ENCODE measurements at places on chromosomes 16 and 17.
A peak's percentile ranks its signal among the peaks of the same experiment; 100 is the strongest.

DNA sequence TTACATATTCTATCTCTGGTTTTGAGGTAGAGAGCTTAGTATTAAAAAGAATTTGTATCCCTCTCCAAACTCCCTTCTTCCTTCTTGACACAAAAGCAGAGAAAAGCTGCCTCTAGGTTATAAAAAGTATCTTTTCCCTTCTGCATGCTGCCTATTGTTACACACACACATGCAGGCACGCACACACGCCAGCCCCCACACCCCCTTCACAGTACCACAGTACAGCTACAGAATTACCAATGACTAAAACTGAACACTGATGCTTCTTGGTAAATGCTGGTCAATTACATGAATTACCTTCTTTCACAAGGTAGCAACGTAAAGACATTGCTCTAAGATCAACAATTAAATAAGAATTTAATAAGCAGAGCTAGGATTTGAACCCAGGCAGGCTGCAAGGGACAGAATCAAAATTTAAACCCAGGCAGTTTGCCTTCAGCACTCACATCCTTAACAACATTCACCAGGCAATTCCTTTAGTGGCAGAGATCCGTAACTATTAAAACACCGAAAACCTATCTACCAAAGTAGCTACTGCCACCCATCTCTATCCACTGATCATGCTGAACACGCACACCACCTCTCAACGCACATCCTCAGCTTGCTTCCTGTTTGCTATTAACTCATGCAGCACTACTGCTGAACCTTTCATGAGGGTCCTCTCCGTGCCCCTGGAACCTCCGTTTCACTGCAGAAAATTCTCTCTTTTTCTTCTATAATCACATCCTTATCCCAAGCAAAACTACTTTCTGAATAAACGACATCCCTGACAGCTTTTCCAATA lies 37.8 kb downstream of the YWHAE start:
- DNase-seq, result no peak

DNA sequence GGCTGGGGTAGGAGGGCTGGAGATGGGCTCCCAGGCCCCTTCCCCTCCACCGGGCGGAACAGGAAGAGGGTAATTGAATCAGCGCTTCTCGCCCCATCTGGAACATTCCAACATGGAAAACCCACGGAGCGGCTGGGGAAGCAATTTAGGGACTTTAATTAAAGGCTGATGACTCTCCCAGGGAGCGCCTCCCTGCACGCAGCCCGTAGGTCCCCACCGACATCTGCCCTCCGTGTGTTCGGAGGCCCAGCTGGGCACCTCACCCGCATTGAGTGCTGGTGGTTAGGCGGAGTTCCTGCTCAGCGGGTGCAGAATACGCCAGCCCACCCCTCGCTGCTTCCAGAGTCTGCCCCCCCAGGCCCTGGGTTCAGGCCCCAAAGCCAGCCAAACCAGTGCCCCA lies 10.0 kb downstream of the HS3ST6 start:
- DNase-seq, result no peak

GRCh38 chr16:19559242-19559910 lies 3.9 kb downstream of the VPS35L start:
- peak; percentile 21 for DNase-seq

GRCh38 chr17:59346341-59346740 lies 14.9 kb downstream of the YPEL2 start:
- DNase-seq, result no peak

DNA sequence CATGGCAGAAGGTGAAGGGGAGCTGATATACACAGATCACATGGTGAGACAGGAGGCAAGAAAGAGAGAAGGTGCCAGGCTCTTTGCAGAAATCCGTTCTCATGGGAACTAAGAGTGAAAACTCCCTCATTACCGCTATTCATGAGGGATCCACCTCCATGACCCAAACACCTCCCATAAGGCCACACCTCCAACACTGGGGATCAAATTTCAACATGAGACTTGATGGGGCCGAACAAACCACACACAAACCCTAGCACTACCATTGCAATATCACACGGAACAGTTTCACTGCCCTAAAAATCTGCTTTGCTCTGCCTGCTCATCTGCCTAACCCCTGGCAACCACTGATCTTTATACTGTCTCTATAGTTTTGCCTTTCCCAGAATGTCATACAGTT lies 34.8 kb downstream of the C17orf67 start:
- no peak for DNase-seq

GRCh38 chr16:84460406-84461028 lies 43.9 kb downstream of the MEAK7 start:
- no peak for DNase-seq

GRCh38 chr17:67481808-67482207 lies 104.7 kb downstream of the PITPNC1 start:
- DNase-seq, result no peak

GRCh38 chr17:80279895-80280294 lies 19.2 kb downstream of the RNF213 start:
- DNase-seq, result no peak

- no peak for DNase-seq
These were observed 36.8 kb downstream of the MSI2 start for GRCh38 chr17:57293077-57293476.

GRCh38 chr16:83714286-83714685 lies 93.5 kb upstream of the HSBP1 start:
- DNase-seq, result no peak

- no peak for DNase-seq
These were observed 55.9 kb downstream of the CDK12 start for GRCh38 chr17:39517224-39517623.

DNA sequence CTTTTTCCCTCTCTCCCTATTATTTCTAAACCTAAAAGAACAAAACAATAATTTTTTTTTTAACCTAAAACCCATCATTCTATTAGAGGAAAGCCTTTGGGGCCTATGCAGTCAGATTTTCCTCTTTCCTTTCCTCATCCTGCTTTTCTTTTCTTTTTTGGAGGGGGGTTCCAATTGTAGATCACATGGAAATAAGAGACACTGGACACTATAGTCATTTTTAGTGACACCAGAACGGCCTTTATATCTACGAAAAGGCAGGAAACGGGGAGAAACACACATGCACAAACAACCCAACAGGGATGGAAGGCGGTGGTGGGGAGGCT lies 5.1 kb upstream of the ZFHX3 start:
- DNase-seq, result no peak

- no peak for DNase-seq
These were observed 10.3 kb downstream of the HIC1 start for GRCh38 chr17:2064980-2065785.

- peak; percentile 47 for DNase-seq
These were observed 2.1 kb upstream of the EPOP start for GRCh38 chr17:38676706-38677504.

GRCh38 chr16:59514651-59515050 lies 780.5 kb upstream of the GOT2 start:
- DNase-seq, result no peak

DNA sequence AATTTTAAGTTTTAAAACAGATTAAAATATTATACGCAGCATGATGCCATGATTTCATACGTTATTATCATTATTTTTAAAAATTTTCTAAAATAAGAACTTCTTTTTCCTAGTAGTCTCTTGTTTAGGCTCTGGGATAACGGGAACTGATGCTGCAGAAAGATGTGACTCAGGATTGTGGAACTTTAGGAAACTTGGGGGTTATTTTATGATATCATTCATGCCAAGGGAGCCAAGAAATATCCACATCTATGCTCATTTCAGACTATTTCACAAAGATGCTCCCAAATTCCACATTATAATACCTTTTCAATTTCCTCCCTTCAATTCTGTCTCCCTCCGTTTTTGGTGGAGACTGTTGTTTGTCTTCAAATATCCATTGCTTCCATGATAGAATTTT lies 236.4 kb downstream of the HS3ST3A1 start:
- DNase-seq, result no peak

- no peak for DNase-seq
These were observed 37.7 kb downstream of the XYLT1 start for GRCh38 chr16:17432901-17433576.

GRCh38 chr16:56936491-56936890 lies 4.5 kb downstream of the HERPUD1 start:
- no peak for DNase-seq

DNA sequence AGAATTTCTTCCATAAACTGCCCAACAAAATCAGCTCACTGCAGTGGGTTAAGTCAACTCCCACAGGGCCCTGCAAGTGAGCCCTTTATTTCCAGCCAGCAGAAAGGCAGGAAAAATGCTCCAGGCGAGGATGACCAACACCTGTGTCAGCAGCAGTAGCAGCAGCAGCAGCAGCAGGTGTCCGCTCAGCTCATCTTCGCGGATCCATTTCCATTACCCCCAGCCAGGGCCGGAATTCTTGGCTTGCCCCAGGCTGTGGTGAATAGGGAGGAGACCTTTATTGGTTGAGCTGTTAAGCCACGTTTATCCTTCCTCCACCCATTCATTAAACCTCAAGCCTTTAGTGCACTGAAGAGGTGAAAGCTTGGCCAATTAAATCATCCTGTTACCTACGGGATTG lies 46.2 kb downstream of the MARCHF10 start:
- no peak for DNase-seq

DNA sequence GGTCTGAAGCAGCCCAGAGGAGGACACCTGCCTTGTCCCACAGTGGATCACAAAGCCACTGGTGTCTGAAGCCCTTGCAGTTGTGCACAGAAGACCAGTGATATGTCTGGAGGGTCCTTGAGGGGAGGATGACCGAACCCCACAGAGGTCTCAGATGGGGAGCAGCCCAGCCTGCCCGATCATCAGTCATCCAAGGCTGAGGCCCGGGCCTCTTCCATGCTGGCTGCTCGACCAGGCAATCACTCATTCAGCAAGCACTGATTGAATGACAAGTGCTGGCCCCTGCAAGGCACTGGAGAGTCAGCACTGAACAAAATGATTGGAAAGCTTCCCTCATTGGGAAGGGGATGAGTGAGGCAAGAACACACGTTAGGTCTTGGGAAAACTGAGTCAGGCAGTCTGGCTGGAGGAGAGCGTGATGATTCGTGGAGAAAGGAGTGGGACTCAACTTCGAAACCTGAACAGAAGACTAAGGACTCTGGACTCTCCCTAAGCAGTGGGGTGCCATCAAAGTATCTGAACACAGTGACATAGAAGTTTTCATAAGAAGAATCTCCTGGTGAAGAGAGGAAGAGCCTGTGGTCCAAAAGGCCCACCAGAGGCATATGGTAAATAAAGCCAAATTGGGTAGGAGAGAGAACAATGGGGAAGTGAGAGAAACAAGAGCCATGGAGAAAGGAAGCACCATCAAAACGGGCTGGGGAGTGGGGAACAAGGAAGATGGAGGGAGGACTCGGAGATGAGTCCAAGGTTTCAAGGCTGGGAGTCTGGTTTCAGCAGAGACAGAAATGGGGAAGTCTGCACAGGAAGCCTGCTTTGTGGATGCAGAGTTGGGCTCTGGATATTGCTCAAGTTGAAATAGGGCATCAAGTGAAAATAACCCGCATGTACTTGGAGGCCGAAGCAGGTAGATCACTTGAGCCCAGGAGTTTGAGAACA lies 10.2 kb downstream of the PIK3R5 start:
- DNase-seq, result no peak

- DNase-seq, result no peak
These were observed 251.2 kb downstream of the PARN start for GRCh38 chr16:14378689-14379467.

Data from NCI-H446 treated with DMSO at 0.1 percent for 48 hours (cell line).